AML-193 (cell line): ENCODE measurements at places on chromosomes 6 and 20.
A peak's percentile ranks its signal among the peaks of the same experiment; 100 is the strongest.

- DNase-seq, result peak; percentile 81
These were observed 23.3 kb downstream of the NQO2 start for GRCh38 chr6:3022765-3023662.

GRCh38 chr6:135707426-135707825 is 144.1 kb upstream of the PDE7B start:
- no peak for DNase-seq

- no peak for DNase-seq
These were observed 456.3 kb downstream of the MAFB start for GRCh38 chr20:40232756-40233155.

GRCh38 chr6:80205404-80205803 is 98.9 kb downstream of the BCKDHB start:
- DNase-seq, result no peak

DNA sequence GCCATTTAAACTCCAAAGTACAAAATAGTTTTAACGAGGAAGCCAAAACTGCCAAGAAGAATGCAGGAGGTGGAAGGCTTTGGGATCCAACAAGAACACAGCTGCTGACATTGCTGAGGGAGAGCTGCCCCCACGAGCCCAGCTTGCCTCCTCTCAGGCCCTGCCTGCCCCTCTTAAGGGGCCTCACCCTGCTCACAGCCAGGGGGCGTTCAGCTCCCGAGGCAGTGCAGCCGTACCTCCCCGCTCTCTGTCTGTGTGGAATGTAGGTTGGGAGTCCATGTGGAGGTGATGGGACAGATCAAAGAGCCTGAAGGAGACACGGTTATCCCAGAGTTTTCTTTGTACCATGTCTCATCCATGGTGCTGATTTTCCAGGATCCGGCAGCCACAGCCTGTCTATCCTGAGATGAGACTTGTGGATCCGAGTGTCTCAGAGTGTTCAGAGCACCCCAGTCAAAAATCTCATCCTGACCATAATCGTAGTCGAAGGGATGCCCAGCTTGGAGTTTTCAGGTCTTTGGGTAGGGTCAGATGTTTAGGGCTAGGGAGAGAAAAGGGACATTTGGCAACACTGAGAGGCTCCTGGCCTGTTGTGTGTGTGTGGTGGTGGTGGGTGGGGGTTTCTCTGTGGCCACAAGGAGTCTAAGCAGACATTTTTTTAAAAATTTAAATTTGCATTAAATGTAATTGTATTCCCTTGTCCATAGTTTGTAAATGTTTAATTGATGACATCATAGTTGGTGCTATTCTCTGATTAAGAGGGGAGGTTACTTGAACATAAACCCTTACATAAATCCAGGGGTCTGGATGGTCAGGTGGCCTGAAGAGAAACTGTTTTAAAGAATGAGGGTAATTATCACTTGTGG is 111.4 kb upstream of the CLDN20 start:
- no peak for DNase-seq

DNA sequence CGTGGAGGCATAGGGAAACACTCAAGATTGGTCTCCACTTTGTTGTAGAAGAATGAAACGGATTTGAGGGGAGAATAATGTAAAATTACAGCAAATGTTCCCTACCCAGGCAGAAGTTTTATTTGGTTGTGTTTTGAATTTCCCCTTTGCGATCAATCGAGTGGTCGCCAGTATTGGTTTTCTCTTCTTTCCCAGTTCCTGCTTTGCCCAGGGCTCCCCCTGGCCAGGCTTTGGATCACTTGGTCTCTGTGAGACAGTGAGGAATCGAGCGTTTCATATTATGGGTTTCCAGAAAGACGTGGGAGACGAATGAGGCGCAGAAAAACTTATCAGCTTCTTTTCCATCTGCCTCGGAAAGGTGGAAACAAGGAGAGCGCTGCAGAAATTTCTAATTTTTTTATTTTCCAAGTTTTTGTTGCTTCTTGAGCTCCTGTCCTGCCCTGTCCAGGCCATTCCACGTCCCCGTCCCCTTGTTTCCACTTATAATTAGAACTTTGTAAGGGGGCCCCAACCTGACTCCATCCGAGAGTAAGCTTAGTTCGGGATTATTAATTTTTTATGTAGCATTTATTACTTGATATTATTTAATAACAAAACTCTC is 7.5 kb upstream of the TBX18 start:
- no peak for DNase-seq

DNA sequence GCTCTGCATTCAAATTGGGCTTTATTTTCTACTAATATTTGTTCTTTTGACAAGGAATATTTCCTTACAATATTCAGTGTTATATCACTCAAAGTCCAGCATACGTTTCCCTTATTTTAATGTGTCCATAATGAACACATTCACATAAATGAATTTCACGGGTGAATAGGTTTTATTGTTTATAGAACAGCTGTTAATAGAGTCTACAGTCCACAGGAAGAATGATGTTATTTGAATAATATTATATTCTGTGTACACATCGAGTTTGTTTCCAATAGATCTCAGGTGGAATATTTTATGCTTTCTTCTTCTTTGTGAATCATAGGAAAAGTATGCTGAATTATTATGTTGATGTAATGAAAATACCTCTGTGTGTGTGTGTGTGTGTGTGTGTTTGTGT is 582.4 kb downstream of the CDH26 start:
- DNase-seq, result no peak
